ENCODE measurements at places on chromosomes 3 and 15. TPM values are rescaled to one million over a fixed set of nuclear protein-coding genes. Genes with fewer than 3 reads are reported as not detected.
A peak's percentile ranks its signal among the peaks of the same experiment; 100 is the strongest.

GRCh38 chr15:66184492-66184891, 69.1 kb downstream of the MEGF11 start:
- DNase-seq = no peak

GRCh38 chr15:89105147-89105546, 16.9 kb downstream of the ABHD2 start:
- no peak for DNase-seq

GRCh38 chr3:137946356-137946973, 63.5 kb upstream of the CLDN18 start:
- DNase-seq = peak; percentile 56

GRCh38 chr3:19148768-19149091, 420 bp downstream of the KCNH8 start:
- DNase-seq = no peak

DNA sequence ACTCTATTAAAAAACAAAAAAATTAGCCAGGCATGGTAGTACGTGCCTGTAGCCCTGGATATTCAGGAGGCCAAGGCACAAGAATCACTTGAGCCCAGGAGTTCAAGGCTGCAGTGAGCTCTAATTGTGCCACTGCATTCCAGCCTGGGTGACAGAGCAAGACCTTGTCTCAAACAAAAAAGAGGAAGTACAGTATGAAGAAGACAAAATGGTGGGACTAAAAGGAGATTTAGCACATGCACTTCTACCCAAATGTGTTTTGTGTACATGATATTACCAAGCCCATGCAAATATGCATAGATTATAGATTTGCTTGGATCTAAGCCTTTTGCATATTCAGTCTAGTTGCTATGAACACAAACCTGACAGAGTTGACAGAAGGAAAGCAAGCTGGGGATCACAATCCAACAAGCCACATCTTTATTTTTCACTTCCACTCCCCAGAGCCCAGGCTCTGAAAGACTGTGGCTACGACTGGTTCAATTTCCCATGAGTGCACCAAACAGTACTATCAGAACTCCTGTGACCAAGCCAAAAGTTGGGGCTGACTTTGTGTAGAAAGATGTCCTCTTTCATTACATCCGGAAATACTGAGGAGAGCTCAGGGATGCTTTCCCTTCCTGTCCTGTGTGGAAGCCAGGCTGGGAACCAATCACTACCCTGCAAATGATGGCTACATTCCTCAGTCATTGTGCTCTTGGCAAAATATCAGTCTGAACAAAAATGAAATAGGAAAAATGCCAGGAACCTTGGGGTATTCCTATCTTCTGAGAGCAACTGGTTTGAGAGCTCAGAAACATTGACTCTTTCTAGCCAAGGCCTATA, 49.4 kb downstream of the TGM4 start:
- no peak for DNase-seq

GRCh38 chr15:73923488-73924164, 2.6 kb upstream of the LOXL1 start:
- no peak for DNase-seq

DNA sequence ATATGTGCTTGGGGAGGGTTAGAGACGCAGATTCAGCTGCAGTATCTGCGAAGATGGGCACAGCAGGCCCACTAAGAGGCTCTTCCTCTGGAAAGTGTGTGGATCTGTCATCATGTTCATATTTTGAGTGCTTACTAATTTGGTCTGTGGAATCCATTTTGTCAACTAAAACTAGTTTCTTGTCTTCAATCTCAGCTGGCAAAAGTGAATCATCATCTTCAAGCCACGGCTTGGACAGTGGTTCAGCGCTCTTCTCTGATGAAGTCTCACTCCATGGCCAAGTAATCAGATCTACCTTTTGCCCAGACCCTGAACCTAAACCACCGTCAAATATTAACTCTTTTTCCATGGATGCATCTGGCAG, 76.2 kb downstream of the IMPG2 start:
- DNase-seq = no peak

DNA sequence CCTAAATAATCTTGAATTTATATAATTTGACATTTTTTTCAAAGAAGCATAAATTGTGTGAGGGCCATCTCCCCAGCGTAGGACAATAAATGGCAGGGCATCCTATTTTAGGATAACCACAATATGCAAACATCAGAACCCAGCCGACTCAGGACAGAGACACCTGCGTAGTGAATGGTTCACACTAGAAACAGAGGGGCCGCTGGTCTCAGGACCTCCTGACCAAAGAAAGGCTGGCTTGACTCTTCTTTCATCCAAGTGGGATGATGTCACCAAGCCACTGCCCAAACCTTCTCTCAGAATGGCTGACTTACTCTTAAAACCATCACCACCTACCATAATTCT, 162.1 kb downstream of the FOXP1 start:
- DNase-seq = no peak

DNA sequence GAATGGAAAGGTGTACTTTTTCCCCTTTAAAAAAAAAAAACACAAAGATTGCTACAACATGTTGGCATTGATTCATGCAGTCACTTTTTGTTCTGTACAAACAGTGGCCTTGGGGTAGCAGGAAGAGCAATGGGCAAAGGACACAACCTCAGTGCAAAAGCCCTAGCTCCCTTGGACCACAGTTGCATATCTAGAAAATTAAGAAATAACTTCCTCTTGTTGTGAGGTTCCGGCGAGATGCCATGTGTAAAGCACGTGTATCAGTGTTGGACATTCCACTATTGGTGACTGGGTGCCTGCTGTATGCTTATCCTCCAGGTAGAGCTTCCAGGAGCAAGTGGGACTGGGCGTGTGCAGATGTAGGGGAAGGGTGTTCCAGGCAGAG, 164.5 kb downstream of the THSD4 start:
- DNase-seq = no peak

DNA sequence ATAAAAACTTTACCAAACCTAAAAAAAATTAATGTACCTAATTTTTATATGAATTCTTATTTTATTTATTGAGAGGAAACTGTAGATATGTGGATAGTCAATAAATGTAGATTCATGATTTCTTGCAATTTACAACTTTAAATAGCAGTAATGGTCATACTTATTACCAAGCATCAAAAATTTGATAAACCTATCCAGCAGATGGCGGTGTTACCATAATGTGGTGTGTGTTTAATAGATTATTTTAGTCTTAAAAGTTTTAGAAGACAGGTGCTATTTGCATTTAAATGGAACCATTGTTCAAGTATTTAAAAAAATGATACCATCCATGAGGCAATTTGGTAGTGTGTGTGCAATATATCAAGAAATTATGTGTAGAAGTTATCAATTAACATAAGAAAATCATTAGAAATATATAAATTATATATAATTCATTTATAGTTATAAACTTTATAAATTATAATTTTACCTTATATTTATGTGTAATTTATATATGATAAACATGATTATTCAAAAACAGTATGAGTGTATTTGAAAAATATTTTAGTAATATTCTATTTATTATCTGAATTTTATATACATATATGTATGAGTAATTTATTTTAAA, 176.0 kb upstream of the BCHE start:
- DNase-seq = no peak

DNA sequence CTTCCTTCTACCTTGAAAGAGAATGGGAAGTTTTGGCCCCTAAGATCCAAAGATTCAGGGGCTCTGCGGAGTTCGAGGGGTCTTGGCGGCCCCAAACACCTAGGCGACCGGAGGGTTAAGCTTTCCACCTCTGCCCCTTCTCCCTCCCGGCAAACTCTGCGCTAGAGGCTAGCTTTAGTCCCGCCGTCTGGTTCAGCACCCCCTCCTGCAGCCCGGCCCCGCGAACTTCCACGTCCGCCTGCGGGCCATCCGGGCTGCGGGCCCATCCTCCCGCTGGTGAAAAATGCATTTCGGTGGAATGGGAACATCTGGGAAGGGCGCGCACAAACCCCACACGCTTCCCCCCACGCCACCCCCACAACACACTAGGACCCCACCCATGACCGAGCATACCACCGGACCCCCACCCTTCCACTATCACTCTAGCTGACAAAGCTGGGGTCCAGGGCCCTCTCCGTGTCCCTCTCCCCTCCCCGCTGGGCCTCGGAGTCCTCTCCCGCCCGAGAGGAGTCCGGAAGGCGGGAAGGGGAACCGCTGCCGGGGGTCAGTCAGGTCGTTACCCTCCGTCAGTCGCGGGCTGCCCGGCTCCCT, 1.0 kb downstream of the SHOX2 start:
- no peak for DNase-seq

DNA sequence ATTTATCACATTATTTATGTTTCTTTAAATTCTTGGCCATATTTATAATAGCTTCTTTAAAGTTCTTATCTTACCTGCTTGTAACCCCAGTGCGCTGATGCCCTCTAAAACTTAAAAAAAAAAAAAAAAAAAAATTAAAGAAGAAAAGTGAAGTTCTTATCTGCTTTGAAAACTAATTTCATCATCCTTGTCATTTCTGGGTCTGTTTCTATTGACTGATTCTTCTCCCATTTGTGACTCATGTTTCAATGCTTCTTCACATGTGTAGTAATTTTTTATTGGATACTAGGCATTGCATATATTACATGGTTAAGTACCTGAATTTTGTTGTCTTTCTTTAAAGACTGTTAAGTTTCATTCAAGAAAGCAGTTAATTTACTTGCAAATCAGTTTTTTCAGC, 3.4 kb upstream of the SEC22A start:
- DNase-seq = no peak

- DNase-seq = no peak
Observed at GRCh38 chr15:26525096-26525495, 247.8 kb downstream of the GABRB3 start.

GRCh38 chr15:84035399-84035766, 200.2 kb upstream of the GOLGA6L4 start:
- DNase-seq = no peak

GRCh38 chr3:100720426-100720825, 11.1 kb downstream of the TFG start:
- no peak for DNase-seq

- DNase-seq = peak; percentile 78
Observed at GRCh38 chr3:177358977-177359592, 161.8 kb upstream of the TBL1XR1 start.

DNA sequence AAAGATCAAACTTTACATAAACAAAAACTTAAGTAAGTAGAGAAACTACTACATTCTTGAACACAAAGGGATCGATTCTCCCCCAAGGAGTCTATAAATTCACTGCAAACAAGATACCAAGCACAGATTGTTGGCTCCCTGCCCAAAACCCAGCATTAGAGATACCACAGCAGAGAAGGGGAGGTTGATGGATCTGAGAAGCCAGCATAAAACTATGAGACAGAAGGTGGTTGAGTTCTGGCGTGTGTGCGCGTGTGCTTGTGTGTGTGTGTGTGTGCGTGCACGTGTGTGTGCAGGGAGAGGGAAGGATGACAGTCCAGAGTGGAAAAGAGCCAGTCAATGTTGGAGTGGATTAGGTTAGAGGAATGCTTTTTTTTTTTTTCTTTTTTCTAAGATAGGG, 143.2 kb upstream of the PRR20G start:
- DNase-seq = no peak

- no peak for DNase-seq
Observed at GRCh38 chr15:72178976-72179585, 18.5 kb downstream of the GRAMD2A start.

DNA sequence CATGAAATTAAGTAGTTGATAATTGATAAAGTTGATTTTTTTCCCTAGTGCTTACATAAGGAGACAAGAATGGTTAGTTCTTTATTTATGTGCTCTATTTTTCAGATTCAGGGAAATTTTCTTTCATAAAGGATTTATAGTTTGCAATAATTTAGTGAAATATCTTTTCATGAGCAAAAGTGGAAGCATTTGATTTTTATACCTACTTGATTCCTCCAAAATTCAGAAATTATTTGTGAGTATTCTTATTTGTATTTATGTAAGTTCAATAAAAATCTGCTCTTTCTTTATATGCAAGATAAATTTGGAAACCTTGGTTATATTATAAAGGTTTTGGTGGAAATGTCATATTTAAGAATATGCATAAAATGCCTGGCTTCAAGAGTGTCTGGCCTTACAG, 14.7 kb upstream of the SLCO2A1 start:
- DNase-seq = no peak

DNA sequence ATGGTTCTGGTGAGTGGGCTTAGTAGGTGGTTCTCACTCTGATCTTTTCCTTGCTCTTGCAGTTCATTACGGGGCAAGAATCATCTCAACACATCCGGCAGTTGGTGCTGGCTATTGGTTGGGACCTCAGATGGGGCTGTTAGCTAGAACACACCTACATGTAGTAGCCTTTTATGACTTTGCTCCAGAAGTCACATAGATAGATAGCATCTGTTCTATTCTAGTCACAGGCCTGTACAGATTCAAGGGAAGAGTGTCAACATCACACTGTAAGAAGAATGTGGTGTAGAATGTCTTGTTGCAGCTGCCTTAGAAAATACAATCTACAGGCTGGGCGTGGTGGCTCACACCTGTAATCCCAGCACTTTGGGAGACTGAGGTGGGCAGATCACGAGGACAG, 15.1 kb downstream of the RAB5A start:
- no peak for DNase-seq

DNA sequence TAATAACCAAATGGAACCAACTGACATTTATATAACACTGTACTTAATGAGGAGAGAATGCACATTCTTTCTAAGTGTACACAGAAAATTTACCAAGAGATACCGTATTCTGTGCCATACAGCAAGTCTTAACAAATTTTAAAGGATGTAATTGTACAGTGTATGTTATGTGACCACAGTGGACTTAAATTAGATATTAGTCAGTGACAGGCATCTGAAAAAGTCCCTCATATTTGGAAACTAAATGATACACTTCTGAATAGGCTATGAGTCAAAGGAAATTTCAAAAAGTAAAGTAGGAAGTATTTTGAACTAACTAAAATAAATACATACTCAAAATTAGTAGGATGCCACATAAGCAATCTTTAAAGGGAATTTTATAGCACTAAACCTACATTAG, 59.6 kb upstream of the P3H2 start:
- DNase-seq = no peak

DNA sequence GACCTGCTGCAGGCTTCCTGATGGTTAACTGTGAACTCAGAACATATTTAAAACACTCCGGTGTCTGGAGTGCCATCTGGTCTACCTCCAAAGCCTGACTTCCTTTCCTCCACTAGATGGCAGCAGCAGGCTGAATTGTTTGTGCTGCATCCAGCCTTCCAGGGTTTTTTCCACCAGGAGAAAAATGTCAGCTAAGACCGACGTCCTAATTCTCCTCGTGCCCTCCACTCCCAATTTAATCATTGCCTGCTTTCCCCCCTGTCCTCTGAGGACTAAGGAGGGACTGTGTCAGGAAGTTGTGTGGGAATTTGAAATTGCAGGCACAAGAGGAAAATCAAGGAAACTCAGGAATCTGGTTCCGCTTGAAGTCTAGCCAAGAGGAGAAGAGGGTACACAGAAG, 165.2 kb upstream of the UMPS start:
- peak; percentile 29 for DNase-seq

Gene EPHA3
- 1.9 TPM for total RNA-seq

Gene RNF168
- total RNA-seq = 15.9 TPM

Gene SMCO1
- not detected for total RNA-seq

Gene ROBO2
- total RNA-seq = 9.3 TPM

Gene CA12
- 0.09 TPM for total RNA-seq

Gene RCN2
- 31.6 TPM for total RNA-seq

Gene SYNPR
- 0.09 TPM for total RNA-seq

Gene TMEM42
- 23.6 TPM for total RNA-seq

Gene CHDH
- 0.38 TPM for total RNA-seq

Gene MED12L
- total RNA-seq = 1.7 TPM

Gene GOLGA8O
- 0.33 TPM for total RNA-seq

Gene RTP3
- not detected for total RNA-seq

Gene KNG1
- 0.14 TPM for total RNA-seq

Gene ZNF654
- total RNA-seq = 15.0 TPM

Gene ALPK3
- 1.1 TPM for total RNA-seq

Gene THRB
- total RNA-seq = 2.2 TPM

Gene MASP1
- 0.14 TPM for total RNA-seq

Gene ISLR2
- 0.19 TPM for total RNA-seq

Gene NMB
- total RNA-seq = 5.8 TPM
